ENCODE measurements at places on chromosomes 5 and 9.

GRCh38 chr9:114899995-114900394, 30.4 kb downstream of the TNFSF8 start:
- DNase-seq: no peak

DNA sequence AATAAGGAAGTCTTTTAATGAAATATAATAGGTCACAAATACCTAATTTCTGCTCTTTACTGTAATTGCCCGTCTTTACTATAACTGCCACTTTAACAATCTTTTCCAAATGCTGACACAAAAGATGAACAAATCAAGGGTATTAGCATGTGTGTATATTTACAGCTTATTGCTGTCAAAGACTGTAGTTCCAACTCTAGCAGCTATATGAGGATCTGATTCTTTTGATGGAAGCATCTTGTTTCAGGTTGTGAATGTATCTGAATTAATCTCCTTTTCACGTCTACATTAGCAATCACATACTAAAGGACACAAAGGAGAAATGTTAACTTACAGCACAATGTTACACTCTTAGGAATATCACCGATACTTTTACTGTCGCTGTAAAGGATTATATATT, 27.9 kb downstream of the RFX3 start:
- no peak for DNase-seq

- DNase-seq: no peak
Measured at GRCh38 chr5:31361234-31361633, 167.7 kb downstream of the CDH6 start.

GRCh38 chr5:31194468-31194813, 955 bp downstream of the CDH6 start:
- DNase-seq: no peak

GRCh38 chr5:150294551-150295071, 5.0 kb upstream of the CAMK2A start:
- no peak for DNase-seq

DNA sequence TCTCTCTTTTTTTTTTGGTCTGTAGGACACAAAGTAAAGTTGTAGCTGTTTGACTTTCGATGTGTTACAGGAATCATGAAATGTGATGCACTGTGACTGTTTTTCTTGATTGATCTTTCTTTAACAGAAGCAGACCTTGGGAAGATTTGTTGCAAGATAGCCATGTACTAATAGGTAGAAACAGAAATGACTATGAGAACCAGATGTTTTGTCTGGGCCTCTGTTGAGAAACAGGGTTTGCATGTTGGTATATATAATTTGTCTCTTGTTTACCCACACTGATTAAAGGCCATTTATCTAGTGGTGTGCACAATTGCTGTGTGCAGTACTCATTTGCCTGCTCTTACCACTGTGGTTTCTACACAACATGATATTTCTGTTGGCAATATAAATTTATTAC, 125.1 kb downstream of the HACD4 start:
- DNase-seq: no peak

DNA sequence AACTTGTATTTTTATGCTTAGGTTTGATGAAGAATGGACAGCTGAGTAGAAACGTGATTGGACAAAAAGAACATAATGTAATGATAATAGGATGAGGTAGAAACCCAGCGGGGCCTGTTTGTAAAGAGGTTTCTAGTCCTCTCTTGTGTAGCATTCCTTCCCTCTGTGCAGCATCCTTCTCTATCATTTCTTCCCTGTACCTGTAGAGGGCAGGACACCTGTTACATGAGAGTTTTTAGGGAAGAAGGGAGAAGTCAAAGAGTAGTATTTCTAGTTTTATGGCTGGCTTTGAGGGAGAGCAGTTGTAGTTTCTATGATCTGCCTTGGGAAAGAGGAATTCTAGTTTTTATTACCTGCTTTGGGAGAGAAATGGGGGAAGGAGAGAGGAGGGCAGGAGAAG, 162.1 kb upstream of the FST start:
- no peak for DNase-seq
